ENCODE measurements at places on chromosomes 4 and X.

DNA sequence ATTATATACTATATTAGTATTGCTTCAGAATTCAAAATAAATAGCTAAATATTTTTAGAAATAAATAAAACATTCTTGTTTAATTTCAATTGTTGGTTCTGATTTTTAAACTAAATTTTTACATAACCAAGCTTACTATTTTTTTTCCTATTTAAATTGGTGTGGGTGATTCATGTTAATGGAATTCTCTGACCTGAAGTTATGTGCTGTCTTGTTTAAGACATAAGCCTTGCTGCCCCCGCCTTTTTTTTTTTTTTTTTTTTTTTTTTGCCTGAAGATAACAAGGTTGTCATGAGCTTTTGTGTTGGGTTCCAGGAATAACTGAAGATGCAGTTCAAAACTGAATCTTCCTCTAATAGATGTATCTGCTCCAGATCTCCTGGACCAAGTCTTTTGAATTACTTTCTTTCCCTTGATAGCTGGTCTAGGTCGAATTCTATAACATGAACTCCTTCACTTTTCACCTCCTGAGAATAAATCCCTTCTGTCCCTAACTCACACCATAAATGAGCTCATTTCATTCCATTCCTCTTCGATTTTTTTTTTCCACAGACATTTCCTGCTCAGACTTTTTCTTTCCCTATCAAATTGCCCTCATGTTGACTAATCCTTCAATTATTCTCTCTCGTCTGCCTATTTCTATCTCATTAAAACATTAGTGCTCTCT lies 261.5 kb upstream of the FTHL17 start:
- no peak for DNase-seq

- no peak for DNase-seq
Measured at GRCh38 chrX:44088510-44089144, 115.4 kb upstream of the NDP start.

DNA sequence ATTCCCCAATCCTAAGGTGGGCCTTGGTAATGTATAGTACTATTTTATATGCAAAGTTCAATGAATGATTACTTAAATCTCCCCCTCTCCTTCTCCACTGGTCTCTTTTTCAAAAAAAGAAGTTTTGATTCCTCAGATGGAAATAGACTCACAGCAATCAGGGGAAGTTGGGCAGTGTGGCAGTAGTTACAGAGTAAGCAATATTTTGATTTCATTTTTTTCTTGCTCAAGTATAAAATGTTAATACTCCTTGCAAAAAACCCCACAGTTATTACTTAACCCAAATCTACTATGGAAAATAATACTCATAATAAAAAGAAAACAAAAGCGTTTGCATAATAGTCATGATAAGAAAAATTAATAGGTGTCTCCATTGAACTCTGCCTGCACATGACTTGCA lies 56.9 kb upstream of the CXCL8 start:
- no peak for DNase-seq

- no peak for DNase-seq
Measured at GRCh38 chr4:77327151-77327550, 170.1 kb downstream of the CCNG2 start.

DNA sequence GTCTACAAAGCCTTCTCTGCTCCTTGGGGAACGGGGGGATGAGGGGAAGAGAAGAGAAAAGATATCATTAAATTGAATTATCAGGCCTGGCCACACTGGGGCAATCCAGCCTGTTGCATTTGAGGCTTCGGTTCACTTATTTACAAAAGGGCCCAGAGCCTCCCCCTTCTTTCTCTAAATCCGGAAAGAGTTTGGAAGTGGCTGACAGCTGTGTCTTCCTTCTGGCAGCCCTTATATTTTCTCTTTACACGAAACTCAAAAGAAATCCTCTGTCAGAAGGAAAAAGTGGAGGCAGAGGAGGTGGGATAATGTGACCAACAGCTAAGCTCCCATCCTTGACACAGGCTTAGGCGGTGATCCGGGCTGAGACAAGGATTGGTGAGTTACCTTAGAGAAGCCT lies 158.3 kb upstream of the TAPT1 start:
- DNase-seq: no peak

DNA sequence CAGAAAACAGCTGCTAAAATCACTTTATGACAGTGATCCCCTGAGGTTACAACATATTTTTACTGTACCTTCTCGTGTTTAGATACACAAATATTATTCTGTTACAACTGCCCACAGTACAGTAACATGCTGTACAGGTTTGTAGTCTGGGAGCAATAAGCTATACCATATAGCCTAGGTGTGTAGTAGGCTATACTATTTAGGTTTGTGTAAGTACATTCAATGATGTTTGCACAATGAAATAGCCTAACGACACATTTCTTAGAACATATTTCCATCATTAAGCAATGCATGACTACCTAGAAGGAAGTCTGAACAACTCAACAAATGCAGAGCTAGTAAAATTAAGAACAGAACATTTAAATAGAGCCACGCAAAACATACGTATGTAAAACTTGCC lies 112.7 kb downstream of the ZAR1 start:
- DNase-seq: no peak

DNA sequence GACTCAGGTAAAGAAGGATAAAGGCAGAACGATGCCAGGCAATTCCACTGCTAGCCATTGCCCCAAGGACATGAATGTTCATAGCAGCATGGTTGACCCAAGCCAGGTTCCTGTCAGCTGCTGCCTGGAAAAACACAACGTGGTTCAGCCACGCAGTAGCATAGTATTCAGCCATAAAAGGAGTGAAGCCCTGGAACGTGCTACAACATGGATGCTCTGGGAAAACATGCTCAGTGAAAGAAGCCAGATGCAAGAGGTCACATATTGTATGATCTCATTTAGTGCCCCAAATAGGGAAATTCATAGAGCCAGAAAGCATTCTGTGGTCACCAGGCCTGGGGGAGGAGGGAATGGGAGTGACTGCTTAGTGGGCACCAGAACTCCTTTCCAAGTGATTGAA lies 129.8 kb downstream of the GPR143 start:
- no peak for DNase-seq

DNA sequence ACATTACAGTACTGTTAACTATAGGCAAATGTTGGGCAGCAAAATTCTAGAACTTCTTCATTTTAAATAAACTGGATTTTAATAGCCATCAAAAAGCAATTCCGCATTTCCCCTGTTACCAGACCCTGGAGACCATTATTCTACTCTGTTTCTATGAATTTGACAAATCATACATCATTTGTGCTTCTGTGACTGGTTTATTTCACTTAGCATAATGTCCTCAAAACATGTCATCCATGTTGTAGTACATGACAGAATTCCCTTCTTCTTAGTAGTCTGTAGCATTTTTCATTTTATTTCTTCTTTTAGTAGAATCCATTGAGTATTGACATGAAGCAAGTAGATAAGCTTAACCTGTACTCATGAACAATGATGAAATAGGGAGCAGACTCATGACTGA lies 59.4 kb upstream of the PPP4R3C start:
- no peak for DNase-seq

DNA sequence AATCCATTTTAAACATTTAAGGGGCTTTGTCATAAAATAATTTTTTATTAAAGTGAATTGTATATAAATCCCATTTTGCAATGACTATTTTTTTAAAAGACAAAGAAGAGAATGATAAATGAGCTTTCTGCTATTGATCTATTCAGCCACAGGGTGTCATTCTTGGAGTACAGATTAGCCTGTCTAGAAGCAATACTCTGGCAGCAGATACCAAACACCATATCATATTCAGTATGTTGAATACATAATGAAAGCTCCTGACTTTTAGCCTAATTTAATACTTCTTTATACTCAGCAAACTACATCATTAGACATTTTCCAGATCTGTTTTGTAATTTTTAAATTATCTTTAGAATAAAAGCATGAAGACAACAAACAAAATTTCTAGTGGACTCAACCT lies 496.3 kb downstream of the PDGFC start:
- peak; percentile 21 for DNase-seq

- no peak for DNase-seq
Measured at GRCh38 chrX:55039471-55039870, 8.7 kb upstream of the ALAS2 start.

DNA sequence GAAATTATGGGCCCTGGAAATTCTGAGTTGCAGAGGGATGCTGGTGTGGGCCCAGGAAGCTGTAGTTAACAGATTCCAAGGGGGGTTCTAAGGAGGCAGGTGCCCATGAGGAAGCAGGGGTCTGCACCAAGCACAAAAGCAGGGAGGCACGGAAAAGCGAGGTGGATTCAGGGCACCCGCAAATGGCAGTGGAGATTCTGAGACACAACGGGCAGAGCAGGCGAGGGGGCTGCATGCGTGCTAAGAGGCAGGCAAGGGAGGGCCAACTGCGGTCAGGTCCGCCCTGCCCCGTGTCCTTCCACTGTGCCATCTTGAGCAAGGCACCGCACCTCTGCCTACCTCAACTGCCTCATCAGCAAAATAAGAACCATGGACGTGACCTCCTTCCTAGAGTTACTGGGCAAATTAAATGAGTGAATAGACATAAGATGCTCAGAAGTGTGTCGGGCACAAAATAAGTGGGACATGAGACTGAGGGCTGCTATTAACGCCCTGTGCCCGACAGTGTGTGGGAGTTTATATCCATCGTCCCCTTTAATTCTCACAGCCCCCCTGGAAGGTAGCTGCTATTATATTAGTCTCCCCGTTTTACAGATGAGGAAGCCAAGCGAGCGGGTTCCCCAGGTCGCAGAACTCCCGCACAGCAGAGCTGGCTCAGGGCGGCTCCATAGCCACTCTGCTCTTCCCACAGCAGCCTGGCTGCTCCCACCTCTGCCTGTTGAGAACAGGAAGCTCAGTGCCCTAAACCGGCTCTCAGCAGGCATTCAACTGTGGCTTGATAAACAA lies 67.6 kb downstream of the PPP2R2C start:
- DNase-seq: no peak

DNA sequence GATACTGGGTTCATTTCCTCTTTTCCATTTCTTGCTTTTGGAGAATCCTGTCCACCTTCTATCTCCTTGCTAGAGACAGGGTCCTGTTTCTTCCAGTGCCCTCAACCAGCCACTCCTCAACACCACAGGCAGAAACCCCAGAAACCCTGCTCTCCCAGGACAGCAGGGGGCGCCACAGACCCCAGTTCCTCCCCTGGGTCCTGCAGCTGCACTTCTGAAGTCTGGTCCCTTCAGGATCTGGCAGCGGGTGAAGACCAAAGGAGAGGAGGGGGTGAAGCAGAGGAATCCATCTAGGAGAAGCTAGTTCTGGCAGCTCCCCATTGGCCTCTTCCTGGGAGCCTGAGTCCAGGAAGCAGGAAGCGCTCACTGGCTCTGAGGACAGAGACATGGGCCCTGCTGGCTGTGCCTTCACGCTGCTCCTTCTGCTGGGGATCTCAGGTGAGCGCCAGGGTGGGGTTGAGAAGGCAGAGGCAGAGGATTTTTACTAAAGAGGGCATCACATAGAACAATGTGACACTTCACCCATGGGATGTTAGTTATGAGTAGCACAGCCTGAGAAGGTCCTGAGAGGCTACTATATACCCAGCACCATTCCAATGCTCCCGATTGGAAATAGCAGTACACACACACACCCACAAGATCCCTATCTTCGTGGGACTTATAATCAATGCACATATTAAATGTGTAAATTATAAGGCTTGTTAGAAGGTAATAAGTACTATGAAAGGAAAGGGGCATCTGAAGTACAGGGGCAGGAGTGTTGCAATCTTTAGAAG lies at the start of gene PRSS48:
TSS of gene PRSS48 (plus strand) at position 375 of the 776 bp plus-strand sequence. CDS start at position 387, 12 bp downstream.
- peak; percentile 56 for DNase-seq

- DNase-seq: no peak
Measured at GRCh38 chr4:104507112-104507511, 12.4 kb upstream of the CXXC4 start.

DNA sequence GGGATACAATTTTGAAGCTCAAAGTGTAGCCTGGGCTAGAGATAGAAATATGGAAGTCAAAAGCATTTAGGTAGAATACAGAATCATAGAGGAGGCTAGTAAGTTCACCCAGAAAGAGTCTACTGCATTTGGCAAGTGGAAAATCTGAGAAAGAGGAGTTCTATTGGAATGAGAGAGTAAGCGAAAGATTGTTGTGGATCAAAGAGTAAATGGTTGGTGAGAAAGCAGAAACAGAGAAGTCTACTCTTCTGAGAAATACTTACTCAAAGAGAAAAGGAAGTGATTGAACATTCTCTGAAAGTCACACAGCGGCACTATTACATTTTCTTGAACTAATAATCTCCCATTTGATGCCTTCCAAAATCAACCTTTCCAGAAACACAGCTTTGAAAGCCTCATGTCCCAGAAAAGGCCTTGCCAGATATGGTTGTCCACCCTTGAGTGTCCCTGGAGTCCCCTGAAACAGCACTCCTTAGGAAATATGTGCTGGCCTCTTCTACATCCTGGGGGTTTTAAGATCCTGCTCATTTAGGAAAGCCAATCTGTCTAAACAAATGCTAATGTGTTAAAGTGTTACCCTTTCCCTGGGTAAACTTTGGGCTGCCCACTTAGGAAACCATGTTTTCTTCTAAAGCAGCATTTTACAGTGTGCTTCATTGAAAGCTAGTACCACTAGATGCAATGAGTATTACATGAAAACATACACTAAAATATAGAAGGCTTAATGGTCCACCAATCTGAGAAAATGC lies 132.6 kb downstream of the INPP4B start:
- no peak for DNase-seq

GRCh38 chrX:31280580-31280979 lies 208.7 kb upstream of the FTHL17 start:
- DNase-seq: no peak

- DNase-seq: no peak
Measured at GRCh38 chrX:357693-358471, 28.8 kb downstream of the PPP2R3B start.

DNA sequence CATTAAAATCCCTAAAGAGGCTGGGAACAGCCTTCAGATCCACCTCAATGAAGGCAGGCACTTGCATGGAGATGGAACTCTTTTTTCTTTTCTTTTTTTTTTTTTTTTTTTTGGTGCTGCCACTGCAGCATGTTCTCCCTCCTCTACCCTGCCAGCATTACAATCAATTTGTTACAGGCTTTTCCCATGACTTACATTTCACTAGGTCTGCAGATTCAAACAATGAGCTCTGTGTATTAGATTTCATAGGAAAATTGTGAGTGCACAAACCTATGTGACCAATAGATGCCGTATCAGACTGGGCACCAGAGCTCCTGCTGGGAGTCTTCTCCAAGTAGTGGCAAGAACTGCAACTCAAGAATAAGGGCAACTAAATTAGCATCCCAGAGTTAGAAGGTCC lies 63.8 kb upstream of the GABRQ start:
- no peak for DNase-seq

GRCh38 chr4:186297013-186297645 lies 31.1 kb downstream of the F11 start:
- peak; percentile 51 for DNase-seq

DNA sequence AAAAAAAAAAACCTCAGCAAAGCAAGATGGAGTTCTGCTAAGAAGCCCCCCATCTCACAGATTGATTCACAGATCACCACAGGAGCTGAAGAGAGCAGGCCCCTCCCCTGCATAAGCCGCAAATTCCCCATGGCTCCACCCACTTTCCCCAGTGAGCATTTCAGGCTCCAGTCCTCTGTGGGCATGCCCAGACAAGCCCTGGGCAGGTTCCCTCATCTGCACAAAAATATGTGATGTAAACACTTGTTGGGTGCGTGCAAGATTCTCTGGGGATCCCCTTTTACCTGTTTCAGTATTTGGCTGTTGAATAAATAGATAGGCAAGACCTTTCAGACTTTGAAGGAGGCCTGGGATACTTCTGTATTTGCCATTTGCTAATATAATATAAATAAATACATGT lies 514.3 kb downstream of the PCDH7 start:
- DNase-seq: peak; percentile 51
